ENCODE measurements at places on chromosomes 11 and 22. TPM values are rescaled to one million over a fixed set of nuclear protein-coding genes. Genes with fewer than 3 reads are reported as not detected.

The ST14 gene
- not detected for total RNA-seq

The CNTF gene
- 1.6 TPM for total RNA-seq

The KCNE3 gene
- total RNA-seq: not detected

The PKDREJ gene
- 0.05 TPM for total RNA-seq

The CHRNA10 gene
- 1.1 TPM for total RNA-seq
